ENCODE measurements at places on chromosomes 13 and 19.

DNA sequence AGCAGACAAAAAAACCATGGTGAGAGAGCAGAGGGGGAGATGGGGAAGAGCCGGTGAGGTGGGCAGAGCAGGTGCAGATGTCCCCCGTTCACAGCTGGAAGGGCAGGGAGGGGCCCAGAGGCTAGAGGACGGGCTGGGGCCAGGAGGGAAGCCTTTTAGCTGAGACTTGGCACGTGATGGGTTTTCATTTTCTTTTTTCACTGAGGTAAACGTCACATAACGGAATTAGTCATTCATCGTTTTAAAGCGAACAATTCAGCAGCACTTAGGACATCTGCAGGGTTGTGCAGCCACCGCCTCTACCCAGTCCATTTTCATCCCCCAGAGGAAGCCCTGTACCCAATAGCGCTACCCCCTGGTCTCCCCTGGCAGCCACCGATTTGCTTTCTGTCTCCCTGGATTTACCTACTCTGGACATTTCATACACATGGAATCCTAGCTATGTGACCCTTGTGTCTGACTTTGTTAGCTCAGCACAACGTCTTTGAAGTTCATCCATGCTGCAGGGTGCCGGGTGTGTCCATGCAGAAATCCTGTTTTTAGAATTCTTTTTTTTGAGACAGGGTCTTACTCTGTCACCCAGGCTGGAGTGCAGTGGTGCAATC lies 16.0 kb upstream of the EMC10 start:
- no peak for DNase-seq

- DNase-seq, result no peak
Measured at GRCh38 chr13:100537951-100538462, 50.6 kb downstream of the GGACT start.

- no peak for DNase-seq
Measured at GRCh38 chr13:80604098-80604497, 263.2 kb upstream of the SPRY2 start.

GRCh38 chr19:27773318-27774094 lies 1439.4 kb downstream of the UQCRFS1 start:
- no peak for DNase-seq

- peak; percentile 84 for DNase-seq
Measured at GRCh38 chr13:112346173-112346898, 29.8 kb upstream of the SPACA7 start.

DNA sequence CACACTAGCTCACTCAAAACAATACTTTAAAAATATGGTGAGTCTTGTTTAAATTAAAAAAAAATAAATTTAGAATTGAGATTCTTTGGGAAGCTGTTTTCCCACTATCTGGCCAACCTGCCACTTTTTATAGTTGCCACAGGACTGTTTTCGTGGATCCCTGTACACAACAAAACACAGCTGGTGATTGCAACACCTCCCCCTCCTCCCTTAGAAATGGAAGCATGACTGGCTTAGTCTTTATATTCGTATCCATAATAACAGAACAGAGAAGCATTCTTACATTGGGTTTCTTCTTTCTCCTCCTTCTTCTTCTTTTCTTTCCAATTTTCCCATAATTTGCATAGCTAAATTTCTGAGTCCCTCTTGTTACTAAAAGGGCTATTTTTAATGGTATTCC lies 79.5 kb upstream of the GJB6 start:
- DNase-seq, result no peak

DNA sequence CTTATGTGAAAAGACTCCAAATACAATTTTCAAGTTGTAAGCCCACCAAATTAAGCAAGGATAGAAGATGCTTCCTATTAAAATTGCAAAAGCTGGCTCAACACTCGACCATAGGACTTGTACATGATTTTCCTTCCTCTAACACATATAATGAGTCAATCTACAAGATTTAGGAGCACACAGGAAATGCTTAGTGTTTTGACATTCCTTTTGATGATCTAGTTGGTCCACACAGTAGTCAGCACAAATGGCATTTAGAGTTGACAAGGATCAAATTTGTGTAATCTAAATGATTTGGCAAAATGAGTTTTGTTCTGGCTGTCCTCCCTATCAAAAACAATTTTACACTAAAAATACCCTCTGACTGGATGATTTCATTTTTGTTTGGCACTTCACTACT lies 340.2 kb downstream of the DIAPH3 start:
- DNase-seq, result no peak

- no peak for DNase-seq
Measured at GRCh38 chr13:100458673-100459072, 129.9 kb downstream of the GGACT start.

Measured in NCI-H187 (cell line).